ENCODE measurements at places on chromosomes 6 and 20.

- no peak for DNase-seq
Measured at GRCh38 chr6:113853252-113853651, 3.9 kb upstream of the MARCKS start.

GRCh38 chr6:73732845-73733675 lies 37.1 kb downstream of the CD109 start:
- peak; percentile 65 for DNase-seq

GRCh38 chr6:43308101-43308989 lies at the start of gene CRIP3:
TSS of gene CRIP3 (minus strand) at chr6:43308826. CDS start at chr6:43308792, 34 bp downstream.
- DNase-seq = peak; percentile 54

DNA sequence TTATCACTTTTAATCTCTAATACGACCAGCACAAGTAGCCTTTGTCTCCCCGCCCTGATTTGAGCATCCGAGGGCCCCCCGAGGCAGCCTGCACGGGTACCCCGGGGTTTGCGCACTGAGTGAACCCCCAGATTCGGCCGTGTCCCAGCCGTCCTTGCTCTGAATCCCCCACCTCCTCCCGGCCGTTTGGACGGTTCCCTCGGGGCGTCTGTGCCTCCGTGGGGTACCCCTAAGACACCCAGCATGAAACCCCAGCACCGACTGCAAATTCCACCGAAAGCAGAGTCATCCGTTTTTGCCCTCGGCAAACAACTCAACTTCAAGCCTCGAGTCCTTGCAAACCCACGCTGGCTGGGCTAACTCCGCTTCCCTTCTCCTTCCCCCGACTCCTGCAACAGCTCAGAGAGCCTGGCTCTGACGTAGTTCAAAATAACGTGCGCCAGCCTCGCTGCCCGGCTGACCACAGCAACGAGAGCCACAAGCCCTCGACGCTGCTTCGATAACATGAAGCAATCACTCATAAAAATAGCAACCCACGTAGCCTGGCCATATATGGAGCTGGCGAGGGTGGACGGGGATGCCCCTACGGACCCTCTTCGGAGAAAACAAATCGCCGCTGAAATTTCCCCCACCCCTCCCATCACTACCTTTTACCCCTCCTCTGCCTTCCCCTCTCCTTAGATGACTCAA lies 764 bp upstream of the SNAP25 start:
- DNase-seq = peak; percentile 17

- no peak for DNase-seq
Measured at GRCh38 chr6:107816818-107817217, 7.3 kb downstream of the SCML4 start.

- no peak for DNase-seq
Measured at GRCh38 chr6:23445157-23445710, 680.8 kb upstream of the NRSN1 start.

DNA sequence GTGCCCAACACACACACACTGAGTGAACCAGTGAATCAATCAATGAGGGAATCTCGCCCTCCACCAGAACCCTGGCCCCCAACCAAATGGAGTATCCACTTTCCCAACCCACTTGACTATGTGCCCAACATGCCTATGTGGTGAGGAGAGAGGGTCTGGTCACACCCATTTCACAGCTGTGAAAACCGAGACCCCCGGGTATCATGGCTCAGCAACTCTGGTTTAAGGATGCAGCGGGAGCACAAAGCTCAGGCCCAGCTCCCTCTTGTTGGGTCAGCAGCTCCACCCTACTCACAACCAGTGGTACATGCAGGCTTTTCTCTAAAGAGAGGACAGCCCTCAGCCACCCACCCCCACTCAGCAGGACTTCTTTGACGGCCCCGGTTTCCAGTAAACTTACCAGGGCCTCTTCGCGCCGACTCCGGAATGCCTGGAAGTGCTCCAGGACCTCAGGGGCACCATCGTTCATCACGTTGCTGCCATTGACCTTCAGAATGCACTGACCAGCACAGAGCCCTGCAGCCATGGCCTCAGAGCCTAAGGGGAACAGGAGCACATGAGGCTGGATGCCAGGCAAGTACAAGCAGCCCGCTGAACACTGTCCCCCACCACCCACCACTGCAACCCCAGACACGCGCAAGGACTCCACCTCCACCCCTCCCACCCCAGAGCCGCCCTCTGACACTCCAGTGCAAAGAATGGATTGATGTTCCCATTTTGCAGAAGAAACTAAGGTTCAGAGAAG lies 174.7 kb downstream of the PREX1 start:
- DNase-seq = no peak

DNA sequence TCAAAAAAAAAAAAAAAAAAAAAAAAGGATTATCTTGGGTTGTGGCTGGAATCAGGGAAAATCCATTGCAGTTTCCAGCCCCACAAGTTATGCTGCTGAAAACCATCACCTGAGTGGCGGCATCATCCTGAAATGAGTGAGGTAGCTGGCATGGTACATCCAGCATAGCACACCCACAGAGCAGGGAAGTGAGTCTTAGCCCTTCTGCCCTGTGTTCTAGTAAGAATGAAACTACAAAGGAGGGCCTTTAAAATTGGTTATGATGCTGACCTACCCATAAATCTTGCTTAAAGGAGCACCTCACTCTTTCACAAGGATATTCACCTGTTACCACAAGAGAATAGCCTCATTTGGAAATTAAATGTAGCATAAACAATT lies 119.2 kb downstream of the NFATC2 start:
- DNase-seq = peak; percentile 65

DNA sequence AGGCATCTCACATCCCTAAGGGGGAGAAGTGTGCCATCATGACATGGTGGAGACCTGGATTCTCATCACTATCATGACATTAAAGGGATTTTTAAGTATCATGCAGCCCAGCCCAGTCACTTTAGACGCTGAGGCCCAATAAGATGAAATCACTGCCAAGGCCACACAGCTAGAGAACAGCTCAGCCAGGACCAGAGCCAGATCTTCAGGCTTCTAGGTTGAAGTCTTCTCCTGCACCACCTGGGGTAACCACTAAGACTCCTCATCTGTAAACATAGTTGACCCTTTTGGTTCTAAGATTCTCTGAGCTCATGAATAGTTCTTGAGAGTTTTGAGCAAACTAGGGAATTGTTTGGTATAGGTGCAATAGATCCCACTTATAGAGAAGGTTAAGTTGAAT lies 125.1 kb downstream of the TCP11 start:
- DNase-seq = no peak

GRCh38 chr20:11978496-11978895 lies 60.8 kb downstream of the BTBD3 start:
- no peak for DNase-seq

- no peak for DNase-seq
Measured at GRCh38 chr6:63347599-63347998, 27.8 kb upstream of the LGSN start.

DNA sequence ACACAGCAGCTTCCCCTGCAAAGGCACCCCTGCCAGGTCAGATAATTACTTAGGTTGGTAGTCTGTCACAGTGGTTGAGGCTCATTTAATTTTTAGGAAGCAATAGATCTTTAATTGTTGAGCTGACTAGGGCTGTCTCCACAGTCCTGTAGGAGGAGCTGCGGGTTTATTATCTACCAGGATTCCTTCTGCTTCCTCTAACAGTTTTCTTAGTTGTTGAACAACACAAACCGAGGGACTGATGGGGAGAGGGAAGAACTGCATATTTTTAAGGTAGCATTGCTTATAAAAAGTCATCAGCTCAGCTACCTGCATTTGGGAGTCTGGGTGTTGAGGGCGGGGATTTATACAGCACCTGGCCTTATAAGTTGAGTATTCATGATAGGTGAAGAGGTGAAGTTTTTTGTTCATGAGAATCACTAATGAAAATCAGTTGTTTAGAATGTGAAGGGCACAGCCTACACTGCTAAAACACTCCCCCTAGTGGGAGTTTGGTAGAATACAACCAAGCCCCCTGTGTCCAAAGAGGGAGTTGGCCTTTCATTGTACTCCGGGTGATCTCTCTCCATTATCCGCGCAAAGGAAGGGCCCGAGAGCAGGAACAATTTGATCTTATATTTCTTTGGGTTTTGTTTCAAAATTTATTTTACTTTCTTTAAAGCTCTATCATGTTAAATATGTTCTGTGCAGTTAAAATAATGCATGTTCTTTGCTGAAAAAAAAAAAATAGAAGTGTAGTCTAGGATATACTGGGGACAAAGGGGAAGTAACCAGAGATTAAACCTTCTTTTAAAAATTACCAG lies 69.6 kb downstream of the SSR1 start:
- DNase-seq = peak; percentile 85

GRCh38 chr6:38774929-38775707 lies 60.0 kb downstream of the DNAH8 start:
- peak; percentile 14 for DNase-seq

GRCh38 chr6:28657769-28658465 lies 132.2 kb downstream of the GPX5 start:
- DNase-seq = peak; percentile 60

GRCh38 chr20:25745100-25745499 lies 48.4 kb upstream of the ZNF337 start:
- no peak for DNase-seq

- no peak for DNase-seq
Measured at GRCh38 chr6:44868910-44869309, 459.2 kb upstream of the RUNX2 start.

- DNase-seq = no peak
Measured at GRCh38 chr6:109979033-109979921, 1.2 kb downstream of the GPR6 start.

- DNase-seq = no peak
Measured at GRCh38 chr20:38579219-38579910, 1.6 kb upstream of the ADIG start.

DNA sequence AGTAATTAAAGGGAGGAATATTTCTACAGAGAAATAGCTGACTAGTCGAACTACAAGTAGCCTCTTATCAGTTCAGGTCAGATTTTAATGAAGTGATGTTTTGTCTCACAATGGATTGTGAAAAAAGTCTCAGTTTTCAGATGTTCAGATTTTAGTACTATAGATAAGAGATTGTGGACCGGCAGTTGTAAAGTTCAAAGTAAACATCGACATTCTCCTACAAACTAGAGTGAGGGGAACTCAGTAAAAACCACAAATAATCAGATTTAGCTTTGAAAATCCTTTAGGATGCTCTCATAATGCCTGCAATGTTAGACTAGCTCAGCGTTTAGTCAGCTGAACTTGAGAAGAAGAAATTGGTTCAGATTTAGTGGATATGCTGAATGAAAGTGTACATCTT lies 39.9 kb downstream of the RCAN2 start:
- no peak for DNase-seq

- no peak for DNase-seq
Measured at GRCh38 chr20:32332614-32333013, 25.5 kb upstream of the ASXL1 start.

DNA sequence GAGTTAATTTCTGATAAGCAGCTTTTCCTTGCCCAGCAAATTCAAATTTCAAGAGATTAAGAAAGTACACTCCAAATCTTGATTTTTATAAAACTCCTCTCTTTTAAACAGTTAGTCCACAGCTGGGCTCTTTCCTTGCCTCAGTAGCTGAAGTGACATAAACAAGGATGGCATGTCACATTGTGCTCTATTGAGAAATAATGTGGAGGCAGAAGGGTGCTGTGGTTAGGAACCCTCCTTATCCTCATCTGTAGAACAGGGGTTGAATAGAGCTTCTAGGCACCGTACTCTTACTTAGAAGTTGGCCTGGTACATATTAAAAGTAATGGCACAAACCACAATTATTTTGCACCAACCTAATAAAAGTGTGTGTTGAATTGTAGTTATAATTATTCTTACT lies 70.3 kb downstream of the RSPO3 start:
- no peak for DNase-seq

DNA sequence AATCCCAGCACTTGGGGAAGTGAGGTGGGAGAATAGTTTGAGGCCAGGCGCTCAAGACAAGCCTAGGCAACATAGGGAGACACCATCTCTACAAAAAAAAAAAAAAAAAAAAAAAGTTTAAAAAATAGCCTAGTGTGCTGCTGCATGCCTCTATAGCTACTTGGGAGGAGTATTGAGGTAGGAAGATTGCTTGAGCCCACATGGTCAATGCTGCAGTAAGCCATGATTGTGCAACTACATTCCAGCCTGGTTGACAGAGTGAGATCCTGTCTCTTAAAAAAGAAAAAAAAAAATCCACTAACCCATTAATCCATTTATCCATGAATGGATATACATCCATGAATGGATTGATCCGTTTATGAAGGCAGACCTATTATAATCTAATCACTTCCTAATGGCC lies 1064.6 kb upstream of the EYS start:
- no peak for DNase-seq

DNA sequence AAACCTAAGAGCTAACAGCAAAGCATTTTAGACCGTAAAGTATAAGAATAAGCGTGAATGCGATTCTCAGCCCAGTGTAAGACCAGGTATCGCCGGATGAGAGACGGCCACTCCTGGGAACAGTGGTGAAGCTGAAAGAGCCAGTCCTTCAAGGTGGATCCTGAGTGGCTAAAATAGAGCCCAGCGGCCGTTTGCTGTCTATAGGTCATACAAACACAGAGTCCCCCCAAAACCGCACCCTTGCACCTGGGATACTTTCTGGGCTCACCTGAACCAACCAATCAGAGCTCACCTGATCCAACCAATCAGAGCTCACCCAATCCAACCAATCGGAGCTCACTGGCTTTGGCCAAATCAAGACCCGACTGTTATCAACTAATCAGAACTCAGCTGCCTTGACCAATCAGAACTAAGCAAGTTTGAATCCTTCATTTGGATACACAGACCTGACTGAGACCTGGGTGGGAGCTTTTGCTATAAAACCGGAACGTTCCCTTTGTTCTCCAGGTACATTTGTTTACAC lies 248.2 kb downstream of the DLL1 start:
- DNase-seq = no peak

DNA sequence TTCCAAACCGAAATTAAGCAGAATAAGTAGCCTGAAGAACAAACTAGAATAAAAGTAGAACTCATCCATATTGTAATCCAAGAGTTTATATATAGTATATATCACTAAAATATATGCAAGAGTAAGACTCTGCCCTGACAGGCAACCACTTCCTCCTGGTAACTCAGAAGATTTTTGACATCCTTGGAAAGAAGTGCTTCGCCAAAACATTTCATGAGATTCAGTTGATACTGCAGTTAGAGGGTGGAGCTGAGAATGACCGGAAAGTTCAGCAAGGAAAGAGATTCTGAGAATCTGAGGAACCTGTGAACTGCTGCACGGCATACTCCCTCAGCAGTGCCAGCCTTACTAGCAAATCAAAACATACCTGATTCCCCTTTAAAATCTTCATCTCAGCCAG lies 79.6 kb downstream of the CDK19 start:
- no peak for DNase-seq

- DNase-seq = no peak
Measured at GRCh38 chr20:4867051-4867450, 134.3 kb downstream of the SLC23A2 start.

- no peak for DNase-seq
Measured at GRCh38 chr6:7045746-7046145, 62.0 kb upstream of the RREB1 start.

- no peak for DNase-seq
Measured at GRCh38 chr6:5540370-5540769, 279.1 kb downstream of the FARS2 start.

DNA sequence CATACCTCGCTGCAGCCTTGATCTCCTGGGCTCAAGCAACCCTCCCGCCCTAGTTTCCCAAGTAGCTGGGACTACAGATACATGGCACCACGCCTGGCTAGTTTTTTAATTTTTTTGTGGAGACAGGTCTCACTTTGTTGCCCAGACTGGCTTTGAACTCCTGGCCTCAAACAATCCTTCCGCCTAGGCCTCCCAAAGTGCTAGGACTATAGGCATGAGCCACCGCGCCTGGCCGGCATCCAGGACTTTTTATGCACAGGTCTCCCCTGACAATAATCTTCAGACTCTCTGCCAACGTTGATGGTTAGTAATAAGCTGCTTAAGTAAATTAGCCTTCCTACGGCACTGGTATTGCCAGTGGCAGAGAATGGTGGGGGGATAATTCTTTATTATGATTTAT lies 110.5 kb upstream of the MTHFD1L start:
- DNase-seq = no peak
